AG08395 (cell line): ENCODE measurements at places on chromosomes 1 and 21.

DNA sequence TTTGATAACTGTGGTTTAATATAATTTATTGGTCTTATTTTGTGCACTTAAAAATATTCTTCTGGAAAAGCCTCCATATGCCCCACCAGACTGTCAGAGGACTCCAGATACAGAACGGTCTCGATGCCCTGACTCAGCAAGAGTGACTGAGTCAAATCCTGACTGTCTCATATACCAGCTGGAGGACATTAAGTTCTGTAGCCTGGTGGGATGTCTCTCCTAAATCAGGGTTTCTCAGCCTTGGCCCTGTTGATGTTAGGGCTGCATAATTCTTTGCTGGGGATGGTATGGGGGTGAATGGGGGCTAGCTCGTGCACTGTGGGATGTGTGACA lies 67.7 kb upstream of the TLR5 start:
- peak; percentile 54 for DNase-seq

DNA sequence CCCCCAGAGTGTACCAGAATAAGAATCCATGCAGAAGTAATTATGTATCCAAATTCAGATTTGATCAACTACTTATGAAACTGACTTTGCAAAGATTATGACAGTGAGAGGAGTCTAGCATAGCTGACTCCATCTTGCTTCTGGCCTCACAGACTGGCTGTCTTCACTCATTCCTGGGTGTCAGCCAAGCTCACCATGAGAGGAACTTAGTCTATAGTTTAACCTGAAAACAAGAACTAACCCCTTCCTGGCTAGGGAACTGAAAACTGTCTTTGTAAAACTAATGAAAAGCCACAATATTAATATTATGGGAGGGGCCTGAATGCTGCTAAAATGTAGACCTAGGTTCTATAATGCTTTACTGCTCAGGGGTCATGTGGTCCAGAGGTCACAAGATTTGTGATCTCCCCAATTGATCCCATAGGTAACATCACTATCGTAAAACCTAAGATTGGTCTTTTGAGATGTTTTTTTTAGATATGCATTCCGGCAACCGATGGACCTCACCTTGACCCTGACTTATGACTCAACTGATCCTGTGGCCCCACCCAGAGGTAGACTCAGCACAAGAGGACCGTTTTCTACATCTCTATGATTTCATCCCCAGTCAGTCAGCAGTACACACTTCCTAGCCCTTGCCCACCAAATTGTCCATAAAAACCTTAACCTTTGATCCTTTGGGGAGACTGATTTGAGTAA lies 55.2 kb downstream of the ATP1B1 start:
- no peak for DNase-seq

DNA sequence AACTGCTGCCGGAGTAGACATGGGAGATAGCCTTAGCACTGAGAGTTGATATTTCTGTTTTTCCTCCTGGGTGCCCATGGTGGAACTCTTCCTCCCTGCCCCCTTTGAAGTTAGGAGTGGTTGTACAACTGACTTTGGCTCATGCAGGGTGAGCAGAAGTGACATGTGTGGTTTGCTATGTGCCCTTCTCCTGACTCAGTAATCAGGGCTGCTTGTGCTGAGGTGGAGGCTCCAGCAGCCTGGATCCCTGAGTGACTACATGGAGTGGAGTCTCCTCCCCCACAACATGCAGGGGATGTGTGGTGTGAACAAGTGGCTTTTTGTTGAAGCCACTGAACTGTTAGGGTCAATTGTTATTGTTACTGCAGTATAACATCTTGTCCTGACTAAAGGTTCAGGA lies 261.6 kb downstream of the CAMTA1 start:
- no peak for DNase-seq

GRCh38 chr1:18256282-18257235 lies 149.0 kb downstream of the IGSF21 start:
- DNase-seq: peak; percentile 22

- no peak for DNase-seq
These were observed 276.2 kb upstream of the DUSP10 start for GRCh38 chr1:222018041-222018440.

GRCh38 chr1:55047611-55048010 lies 8.3 kb downstream of the PCSK9 start:
- DNase-seq: no peak
